ENCODE measurements at places on chromosomes 13 and 19.

- no peak for DNase-seq
These were observed 8.3 kb downstream of the TEX29 start for GRCh38 chr13:111328574-111329410.

- DNase-seq: no peak
These were observed 32.1 kb downstream of the NWD1 start for GRCh38 chr19:16751701-16752100.

GRCh38 chr19:342128-342455 is 2.5 kb downstream of the MIER2 start:
- no peak for DNase-seq

DNA sequence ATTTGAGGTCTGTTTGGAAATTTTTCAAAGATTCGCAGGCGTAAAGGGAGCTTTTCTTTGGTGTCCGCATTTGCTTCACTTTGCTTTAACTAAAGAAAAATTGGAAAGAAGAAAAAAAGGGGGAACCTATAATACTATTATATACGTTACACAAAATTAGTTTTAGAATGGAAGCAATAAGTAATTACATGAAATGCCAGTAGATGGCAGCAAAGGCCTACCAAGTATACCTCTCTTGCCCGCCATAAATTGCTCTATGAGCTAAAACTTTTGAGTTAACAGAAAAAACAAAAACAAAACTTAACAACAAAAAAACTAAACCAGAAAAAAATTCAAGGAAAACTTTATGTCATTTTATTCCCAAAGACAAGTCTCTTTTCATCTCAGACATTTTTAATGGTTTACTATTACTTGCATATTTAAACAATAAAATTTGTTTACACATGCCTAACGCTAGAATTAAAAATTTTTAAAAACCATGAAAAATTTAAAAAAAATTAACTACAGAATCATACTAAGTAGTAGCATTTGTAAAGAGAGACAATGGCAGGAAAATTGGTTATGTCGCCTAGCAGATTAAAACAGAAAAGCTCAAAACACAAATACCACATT is 271.4 kb downstream of the NALCN start:
- peak; percentile 27 for DNase-seq

DNA sequence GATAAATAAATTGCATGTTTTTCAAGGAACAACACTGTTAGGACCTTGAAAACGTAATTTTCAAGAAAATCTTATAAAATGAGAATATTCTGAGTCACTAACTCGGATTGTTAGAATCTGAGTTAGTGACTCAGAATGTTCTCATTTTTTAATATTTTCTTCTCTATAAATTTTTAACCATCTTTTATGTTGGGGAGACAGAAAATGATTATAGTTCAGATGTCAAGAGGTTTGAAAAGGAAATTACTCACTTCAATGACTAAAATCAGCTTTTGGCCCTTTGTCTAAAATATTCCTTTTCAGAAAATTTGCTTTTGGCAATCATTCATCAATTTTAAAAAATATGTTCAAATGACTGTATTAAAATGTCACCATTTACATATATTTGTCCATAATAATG is 264.2 kb upstream of the EDNRB start:
- no peak for DNase-seq

GRCh38 chr19:35207391-35207871 is 21.1 kb downstream of the FAM187B start:
- DNase-seq: no peak

DNA sequence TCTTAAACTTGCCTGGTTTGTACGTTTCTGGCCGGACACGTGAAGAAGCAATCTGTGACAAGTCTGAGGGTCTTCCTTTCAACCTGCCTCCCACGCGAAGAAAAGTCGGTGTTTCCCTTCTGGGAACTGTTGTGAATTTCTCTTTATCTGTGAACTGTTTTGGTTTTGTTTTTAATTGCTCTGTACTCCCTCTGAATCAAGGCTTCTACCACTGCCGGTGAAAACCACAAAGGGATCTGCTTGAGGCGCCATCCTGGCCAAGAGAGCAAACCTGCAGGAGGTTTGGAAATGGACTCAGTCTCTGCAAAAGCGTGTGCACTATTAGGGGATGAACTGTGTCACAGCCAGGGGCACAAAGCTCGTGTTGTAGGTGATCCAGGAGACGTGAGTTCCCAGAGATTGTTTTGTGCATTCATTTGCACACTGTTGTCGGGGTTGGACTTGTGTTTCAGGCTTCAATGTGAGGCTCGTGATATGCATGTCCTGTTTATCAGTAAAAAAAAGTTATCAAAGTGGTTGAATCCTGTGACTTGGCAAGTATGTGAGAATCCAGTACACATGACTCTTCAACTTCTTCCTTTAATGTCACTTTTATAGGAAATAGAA is 9.7 kb downstream of the SIGLEC8 start:
- DNase-seq: no peak

DNA sequence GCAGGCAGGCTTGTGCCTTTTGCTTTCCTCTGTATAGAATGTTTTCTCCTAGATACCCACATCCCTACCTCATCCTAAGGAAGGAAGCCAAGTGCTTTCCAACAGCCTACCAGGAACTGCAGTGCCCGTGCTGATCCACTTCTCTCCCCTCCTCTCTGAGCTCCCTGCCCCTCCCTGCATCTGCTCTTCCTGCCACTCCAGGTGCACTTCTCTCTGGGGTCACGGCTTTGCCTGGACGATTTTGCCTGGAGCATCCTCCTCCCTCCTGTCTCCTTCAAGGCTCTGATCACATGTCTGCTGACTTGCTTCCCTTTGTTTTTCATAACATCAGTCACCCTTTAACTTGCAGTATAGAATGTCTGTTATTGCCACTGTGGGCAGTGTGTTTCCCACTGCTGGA is 34.7 kb upstream of the IRS2 start:
- DNase-seq: peak; percentile 24

- no peak for DNase-seq
These were observed 19.7 kb upstream of the LDLR start for GRCh38 chr19:11069561-11069960.

DNA sequence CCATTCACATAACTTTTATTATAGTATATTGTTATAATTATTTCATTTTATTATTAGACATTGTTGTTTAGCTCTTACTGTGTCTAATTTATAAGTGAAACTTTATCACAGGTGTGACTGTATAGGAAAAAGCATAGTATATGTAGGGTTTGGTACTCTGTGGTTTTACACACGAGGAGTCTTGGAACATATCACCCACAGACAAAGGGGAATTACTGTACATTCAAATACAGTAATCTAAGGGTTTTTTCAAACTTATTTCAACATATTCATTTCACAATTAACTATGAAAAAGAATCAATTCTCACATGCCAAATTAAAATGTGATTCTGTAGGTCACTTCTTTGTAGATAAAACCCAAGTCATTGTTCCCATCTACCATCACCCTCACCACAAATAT is 46.0 kb downstream of the RBM26 start:
- no peak for DNase-seq

GRCh38 chr13:23320926-23321534 is 112.5 kb downstream of the SACS start:
- DNase-seq: no peak

- no peak for DNase-seq
These were observed 502.4 kb downstream of the MYO16 start for GRCh38 chr13:109131698-109132257.

GRCh38 chr19:16889883-16890460 is 1.2 kb downstream of the F2RL3 start:
- DNase-seq: no peak

GRCh38 chr19:21322528-21322927 is 6.7 kb downstream of the ZNF708 start:
- no peak for DNase-seq

DNA sequence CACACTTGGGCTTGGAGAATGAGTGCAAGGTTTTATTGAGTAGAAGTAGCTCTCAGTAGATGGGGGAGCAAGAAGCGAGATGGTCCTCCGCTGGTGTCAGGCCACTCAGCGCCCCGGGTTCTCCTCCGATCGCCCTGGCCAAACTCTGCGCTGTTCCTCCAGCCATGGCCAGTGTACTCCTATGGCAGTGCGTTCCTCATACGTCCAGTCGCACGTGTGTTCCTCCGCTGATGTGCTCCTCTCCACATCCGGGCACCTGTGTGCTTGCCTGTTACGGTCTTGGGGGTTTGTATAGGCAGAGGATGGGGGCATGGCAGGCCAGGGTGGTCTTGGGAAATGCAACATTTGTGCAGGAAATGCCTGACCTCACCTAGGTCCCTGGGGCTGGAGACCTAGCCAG is 1899.4 kb downstream of the PCDH9 start:
- DNase-seq: no peak

GRCh38 chr13:92947770-92948434 is 278.7 kb upstream of the GPC6 start:
- no peak for DNase-seq

DNA sequence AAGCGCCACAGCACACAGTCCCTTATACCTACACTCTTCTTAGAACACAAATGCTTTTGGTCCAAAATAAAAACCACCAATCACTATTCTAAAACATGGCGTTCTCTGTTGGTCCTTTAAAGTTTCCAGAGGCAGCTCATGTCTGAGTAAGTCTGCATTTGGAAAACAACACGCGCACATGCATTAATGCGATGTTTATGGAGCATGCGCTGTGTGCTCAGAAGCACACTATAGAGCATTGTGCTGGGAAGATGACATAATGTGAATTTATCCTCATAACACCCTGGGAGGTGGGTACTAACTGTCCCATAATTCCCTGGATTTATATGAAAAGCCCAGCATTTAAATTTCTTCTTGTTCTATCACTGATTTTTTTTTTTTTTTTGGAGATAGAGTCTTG is 10.7 kb downstream of the ZNF682 start:
- DNase-seq: no peak

DNA sequence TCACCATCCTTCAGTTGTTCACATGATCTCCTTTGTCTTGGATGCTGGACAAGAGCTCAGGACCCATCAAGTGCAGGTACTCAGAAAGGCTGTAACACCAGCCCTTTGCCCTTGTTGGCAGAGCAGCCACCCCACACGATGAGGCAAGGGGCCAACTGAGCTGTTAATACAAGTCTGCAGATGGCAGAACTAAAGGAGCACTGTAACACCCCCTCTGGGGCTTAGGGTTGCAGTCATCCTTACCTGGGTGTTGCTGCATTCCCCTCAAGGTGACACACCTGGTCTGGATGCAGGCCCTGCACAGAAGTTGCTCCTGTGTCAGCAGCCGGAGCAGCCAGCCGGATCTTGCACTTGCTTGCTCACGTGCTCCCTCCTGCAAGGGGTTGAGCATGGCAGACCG is 52.0 kb downstream of the STARD13 start:
- no peak for DNase-seq
